ENCODE measurements at places on chromosomes 13 and 19.

DNA sequence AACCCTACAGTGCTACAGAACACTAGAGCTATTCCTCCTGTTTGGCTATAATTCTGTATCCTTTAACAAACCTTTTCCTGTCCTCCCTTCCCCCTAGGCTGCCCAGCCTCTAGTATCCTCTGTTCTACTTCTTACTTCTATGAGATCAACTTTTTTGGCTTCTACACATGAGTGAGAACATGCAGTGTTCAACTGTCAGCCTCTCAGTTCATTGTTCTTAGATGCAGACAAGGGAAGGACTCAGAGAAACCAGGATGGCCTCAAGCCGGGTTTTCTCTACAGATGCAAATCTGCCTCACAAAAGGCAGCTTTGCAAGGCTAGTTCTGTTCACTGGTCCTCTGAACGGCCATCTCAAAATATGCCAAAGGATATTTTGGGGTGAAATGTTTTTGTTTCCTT, 18.4 kb downstream of the AMER2 start:
- DNase-seq = no peak

DNA sequence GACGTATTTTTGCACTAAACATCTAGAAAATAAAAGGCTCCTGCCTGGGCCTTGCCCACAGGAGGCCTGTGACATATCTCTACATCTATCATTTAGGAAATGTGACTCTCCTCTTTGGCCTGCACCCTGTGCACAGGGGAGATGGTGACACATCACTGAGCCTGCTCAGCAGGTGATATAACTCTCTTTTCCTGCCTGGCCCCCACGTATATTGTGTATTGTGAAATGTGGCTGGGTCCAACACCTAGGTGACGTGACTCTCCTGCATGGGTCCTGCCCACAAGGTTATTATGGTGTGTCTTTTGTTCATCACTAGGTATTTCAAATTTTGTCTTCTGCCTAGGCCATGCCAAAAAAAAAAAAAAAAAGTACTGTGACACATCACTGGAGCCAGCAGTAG, 61.4 kb upstream of the ZNF724 start:
- no peak for DNase-seq

DNA sequence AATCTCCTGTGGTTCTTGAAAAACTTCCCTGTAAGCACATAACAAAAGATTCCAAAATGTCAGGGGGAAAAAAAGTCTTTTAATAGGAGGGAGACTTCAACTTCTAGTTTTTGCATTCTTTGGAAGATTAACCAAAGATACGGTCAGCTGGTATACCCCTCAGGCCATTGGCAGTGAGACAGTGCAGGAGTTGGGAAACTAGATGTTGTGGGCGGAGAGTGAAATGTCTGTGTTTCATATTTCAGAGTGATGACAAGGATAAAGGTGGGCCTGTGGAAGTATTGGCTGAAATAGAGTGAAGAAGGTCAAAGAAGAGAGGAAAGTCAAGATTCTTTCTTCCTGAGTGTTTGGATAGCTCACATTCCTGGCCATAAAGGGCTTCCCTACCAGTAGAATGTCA, 40.8 kb downstream of the CYP2B6 start:
- no peak for DNase-seq

DNA sequence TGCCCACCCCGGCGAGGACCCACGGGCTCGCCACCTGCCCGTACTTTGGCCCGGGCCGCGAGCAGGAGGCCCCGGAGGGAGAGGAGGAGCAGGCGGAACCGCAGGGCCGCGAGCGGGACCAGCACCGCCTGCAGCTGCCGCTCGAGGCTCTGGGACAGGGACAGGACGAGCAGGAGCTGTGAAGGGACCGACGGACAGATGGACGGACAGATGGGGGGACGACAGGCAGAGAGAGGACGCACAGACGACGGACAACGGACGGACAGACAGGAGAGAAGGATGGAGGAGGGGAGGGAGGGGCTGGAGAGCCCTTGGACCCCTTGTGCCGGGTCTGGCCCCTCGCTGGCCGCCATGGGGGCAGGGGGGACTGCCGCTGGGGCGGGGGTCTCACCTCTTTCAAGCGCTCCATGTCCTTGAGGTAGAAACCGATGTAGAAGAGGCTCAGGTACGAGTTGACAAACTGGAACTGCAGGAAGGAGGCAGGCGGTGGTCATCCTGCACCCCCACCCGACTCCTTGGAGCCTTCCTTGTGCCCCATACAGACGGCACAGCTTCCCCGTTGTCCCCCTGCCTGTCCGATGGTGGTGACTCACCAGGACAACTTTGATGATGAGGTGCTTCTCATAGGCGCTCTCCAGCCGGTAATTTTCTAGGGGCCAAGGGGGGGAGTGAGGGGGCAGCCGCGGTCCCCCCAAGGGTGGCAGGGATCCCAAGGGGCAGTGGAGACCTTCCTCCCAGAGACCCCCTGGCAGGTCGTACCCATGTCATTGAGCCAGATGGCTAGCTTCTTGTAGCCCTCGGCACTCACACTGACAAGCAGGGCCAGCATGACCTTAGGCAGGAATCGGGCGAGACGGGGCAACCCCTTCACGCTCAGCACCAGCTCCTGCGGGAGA, 5.0 kb downstream of the ANO8 start:
- no peak for DNase-seq

GRCh38 chr13:32228330-32229041, 86.7 kb downstream of the ZAR1L start:
- DNase-seq = no peak

GRCh38 chr19:541699-542098, 2.2 kb upstream of the GZMM start:
- DNase-seq = no peak

DNA sequence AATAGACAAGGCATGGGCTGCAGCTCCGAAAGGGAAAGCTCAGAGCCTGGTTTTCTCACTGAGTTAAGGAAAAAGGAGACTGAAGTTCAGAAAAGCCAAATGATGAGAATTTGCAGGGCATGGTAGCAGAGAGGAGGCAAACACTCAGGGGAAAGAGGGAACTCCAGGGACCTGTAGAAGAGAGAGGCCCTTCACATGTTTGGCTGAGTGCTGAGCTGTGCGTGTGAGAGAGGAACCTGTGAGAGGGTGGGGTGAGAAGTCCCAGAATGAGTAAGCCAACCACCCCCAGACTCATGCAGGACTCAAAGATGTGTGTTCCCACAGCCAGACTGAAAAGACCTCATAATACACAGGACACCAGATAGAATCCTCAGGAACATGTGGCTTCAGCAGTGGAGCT, 2.8 kb upstream of the CRYL1 start:
- no peak for DNase-seq

DNA sequence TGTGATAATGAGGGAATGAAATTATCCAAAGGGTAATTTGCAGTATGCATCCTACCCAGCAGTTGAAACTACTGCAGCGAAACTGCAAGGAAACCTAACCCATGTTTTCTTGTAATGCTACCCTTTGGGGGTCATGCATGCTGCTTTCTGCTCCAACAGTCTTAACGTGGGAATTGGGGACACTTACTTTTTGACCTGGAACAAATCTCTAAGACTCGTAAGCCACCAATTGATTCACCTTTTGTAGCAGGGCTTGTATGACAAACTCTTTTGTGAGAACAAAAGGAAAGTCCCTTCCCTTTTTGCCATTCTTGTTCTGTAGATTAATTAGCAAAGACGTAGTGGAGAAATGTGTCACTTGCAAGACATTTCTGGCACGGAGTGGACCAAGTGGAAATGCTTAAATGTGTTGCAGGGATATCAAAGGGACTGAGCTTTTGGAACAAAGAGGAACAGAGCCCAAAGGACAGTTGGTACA, 27.4 kb downstream of the LRCH1 start:
- no peak for DNase-seq

- no peak for DNase-seq
These were observed 8.9 kb downstream of the ACTN4 start for GRCh38 chr19:38656171-38656981.

DNA sequence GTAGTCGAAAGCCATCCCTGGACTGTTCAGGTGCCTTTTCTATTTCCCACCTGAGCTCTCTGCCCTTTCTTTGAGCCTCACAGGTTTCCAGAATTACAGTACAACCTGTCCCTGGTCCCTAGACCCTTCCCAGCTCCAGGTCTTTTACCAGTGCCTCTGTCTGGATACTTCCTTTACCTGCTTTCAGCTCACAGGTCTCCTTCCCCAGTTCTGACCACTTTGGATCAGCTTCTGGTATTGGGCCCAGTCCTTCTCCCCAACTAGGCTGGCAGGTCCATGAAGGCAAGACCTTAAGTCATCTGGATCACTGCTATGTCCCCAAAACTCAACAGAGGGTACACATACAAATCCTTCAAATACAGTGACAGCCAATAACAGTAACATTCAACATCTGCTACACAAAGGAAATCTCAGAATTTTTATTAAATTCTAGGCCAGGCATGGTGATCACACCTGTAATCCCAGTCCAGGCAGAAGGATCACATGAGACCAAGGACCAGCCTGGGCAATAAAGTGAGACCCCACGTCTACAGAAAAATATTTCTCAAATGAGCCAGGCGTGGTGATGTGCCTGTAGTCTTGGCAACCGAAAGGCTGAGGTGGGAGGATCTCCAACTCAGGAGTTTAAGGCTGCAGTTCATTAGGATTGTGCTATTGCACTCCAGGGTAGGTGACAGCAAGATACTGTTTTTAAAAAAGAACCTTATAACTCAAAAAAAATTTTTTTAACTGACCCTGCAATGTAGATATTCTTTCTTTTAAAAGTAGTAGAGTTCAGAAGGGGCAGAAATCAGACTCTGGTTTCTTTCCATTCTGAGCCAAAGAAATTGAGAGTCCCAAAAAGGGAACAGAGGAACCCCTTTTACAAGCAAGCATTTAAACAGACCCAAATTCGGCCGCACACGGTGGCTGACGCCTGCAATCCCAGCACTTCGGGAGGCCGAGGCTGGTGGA, 1.3 kb downstream of the RPS16 start:
- no peak for DNase-seq

DNA sequence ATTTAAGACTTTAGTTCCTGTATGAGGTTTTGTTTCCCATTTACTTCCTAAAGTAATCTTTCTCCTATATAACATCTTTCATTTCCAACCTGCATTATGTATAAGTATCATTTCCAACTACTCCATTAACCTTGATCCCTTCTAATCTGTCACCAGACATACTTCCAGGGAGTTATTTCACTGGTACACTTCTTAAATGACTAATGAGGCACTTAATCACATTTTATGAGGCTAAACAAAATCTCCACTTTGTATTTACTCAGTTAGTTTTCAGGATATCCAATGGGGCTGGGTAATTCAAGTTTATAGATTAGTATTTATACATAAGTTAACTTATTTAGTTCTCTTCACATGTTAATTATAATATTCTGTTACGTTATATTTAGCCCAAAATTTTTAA, 634.7 kb downstream of the PCDH17 start:
- no peak for DNase-seq

GRCh38 chr13:34847766-34848165, 94.3 kb upstream of the NBEA start:
- DNase-seq = no peak

- DNase-seq = no peak
These were observed 1053.7 kb upstream of the SPRY2 start for GRCh38 chr13:81394640-81395039.

GRCh38 chr19:8515317-8515716, 1.4 kb upstream of the ZNF414 start:
- DNase-seq = no peak

GRCh38 chr13:104196611-104197010, 1130.4 kb upstream of the SLC10A2 start:
- DNase-seq = no peak

DNA sequence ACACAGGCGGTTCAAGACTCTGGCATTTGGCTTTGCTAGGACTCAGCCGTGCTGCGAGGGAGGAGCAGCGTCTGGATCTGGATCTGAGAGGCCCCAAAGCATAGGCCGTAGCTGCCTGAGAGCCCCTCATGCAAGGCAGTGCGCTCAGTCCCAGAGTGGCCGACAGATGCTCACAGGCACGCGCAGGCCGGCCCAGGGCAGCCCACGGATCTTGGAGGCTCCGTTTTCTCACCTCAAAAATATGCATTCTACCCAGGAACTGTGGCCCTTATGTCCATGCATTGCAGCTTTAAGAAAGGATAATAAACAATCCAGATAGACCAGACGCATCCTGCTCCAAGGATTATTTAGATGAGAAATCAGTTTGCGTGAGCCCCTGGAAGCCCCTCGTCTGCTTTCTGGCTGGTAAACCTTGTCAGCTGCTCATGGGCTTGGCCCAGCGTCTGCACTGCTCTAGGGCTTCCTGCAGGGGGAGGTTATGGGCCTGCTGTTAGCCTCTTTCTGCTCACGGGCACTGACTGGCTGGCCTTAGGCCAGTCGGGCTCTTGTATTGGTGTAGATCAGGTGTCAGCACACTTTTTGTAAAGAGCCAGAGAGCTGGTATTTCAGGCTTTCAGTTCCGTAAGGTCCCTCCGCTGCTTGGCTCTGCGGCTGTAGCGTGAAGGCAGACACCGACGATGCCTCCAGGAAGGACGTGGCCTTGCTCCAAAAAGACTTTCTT, 24.2 kb downstream of the TEX29 start:
- DNase-seq = no peak

GRCh38 chr19:39413272-39413910, 922 bp downstream of the PLEKHG2 start:
- no peak for DNase-seq

DNA sequence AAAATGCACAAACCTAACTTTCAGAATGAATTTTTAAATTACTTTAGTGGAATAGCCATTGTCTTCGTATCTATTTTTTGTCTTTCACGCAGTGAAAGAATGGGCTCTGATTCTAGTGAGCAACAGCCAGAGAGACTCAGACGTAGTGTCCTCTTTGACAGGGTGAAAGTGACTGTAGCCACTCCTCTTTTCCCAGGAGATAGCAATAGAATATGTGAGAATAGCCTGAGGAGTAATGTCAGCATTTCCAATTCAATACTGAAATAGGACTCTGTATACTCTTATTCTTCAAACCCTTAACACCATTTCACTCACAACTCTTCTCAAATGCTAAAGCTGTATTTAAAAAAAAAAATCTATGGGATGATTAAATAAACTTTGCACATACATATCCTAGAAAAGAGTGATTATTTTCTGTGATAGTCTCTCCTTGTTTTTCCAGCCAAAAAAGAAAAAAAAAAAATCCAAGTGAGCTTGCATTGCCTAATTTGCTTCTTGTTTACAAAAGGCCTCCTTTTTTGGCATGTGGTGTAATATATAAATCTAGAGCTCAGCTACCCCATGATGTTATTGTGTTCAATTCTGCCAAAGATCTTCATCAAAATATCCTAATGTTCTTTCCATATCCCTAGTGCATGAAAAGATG, 626.1 kb upstream of the SLITRK6 start:
- DNase-seq = no peak

All from stimulated activated CD4-positive, alpha-beta T cell treated with anti-CD3 and anti-CD28 coated beads, Interleukin-1b, Interleukin-23, amount 100 ng/mL, for 1 hour (primary cell).